ENCODE measurements at places on chromosomes 5 and 9. TPM values are rescaled to one million over a fixed set of nuclear protein-coding genes. Genes with fewer than 3 reads are reported as not detected.
A peak's percentile ranks its signal among the peaks of the same experiment; 100 is the strongest.

DNA sequence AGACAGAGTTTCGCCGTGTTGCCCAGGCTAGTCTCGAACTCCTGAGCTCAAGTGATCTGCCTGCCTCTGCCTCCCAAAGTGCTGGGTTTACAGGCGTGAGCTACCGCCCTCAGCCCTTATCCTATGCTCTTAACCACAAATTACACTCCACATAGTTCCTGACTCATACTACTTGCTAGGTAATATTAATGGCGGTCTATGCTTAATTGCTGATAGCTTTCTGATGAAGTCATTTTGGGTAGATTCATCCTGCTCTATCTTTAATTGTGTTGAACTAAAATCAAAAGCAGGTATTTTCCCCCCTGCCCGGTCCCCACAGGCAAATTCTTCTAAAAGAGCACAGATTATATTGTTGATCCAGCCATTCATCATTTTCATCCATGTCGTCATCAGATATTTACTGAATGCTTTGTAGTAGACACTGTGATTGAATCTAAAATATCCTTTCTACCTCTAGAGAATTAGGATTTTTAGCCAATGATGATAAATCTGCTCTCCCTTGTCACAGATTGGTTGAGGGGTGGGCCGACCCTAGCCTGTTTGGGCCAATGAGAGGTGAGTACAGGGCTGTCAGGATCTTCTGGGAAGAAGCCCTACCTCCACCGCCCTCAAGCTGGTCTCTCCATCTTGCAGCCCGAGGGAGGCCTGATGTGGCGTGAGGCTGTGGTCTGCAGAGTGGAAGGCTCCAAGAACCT is 144.8 kb downstream of the NR3C1 start:
- no peaks in the 10 kb centered on the region for H3K36me3 ChIP-seq
- H3K4me3 ChIP-seq, result no peak overlapping the region
- no peaks in the 10 kb centered on the region for H3K27me3 ChIP-seq

GRCh38 chr5:24222876-24223275 is 421.9 kb downstream of the CDH10 start:
- no peak for DNase-seq
- no peaks in the 10 kb centered on the region for H3K36me3 ChIP-seq
- no peaks in the 10 kb centered on the region for H3K27me3 ChIP-seq
- no peak overlapping the region for H3K4me3 ChIP-seq
- H3K4me1 ChIP-seq, result no peaks in the 10 kb centered on the region
- no peak overlapping the region for H3K27ac ChIP-seq

DNA sequence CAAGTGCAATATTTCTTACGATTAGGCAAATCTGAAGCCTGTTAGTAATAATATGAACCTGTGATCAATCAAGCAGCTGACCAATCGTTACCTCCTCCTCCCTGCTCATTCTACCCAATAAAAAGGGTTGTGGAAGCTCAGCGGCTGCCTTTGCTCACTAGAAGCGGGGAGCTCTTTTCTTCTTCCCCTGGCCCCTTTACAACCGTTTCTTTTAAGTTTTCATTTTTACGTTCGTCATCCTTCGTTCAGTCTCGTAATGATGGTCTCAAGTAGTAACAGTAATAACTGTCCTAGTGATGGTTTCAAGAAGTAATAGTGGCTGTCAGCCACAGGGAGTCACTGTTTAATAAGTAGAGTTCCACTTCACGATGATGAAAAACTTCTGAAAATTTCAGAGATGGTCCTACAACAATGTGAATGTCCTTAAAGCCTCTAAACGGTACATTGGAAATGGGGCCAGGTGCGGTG is 6.2 kb downstream of the UGT3A2 start:
- H3K27ac ChIP-seq, result no peak overlapping the region
- no peaks in the 10 kb centered on the region for H3K36me3 ChIP-seq
- DNase-seq, result no peak

- peak; percentile 77 for DNase-seq
- H3K4me3 ChIP-seq, result peak within 1 kb of the TSS; percentile 68
- no peaks in the 10 kb centered on the region for H3K27me3 ChIP-seq
- no peaks in the 10 kb centered on the region for H3K36me3 ChIP-seq
Measured at GRCh38 chr9:128203024-128203706, at the start of gene DNM1. Gene DNM1 (plus strand): TSS chr9:128203379. CDS start chr9:128203471, 92 bp downstream.

DNA sequence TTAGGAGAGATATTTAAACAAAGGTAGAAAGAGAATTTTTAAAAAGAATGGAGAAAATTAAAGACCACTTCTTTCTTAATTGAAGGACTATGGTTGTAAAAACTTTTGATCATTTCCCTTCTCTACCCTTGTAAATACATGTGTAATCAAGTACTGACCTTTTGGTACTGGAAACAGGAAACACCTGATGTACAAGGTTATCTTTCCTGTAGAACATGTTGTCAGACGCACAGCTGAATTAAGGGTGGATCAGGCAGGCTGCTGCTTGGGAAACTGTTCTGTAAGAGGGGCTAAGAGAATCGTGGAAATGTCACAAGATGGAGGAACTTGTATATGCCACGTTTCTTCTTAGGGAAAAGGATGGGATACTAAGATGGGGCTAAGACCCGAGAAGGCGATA is 341.6 kb downstream of the ZNF608 start:
- no peaks in the 10 kb centered on the region for H3K36me3 ChIP-seq
- H3K27me3 ChIP-seq, result no peaks in the 10 kb centered on the region
- H3K4me3 ChIP-seq, result no peak overlapping the region
- H3K4me1 ChIP-seq, result peaks cover 38% of the 10 kb centered on the region
- no peak for DNase-seq
- no peak overlapping the region for H3K27ac ChIP-seq

- peaks cover 14% of the 10 kb centered on the region for H3K4me1 ChIP-seq
- no peak overlapping the region for H3K27ac ChIP-seq
- H3K4me3 ChIP-seq, result no peak overlapping the region
- no peak for DNase-seq
- H3K36me3 ChIP-seq, result no peaks in the 10 kb centered on the region
- no peaks in the 10 kb centered on the region for H3K27me3 ChIP-seq
Measured at GRCh38 chr5:91264311-91265051, 118.6 kb downstream of the ARRDC3 start.

- H3K4me1 ChIP-seq, result no peaks in the 10 kb centered on the region
- DNase-seq, result no peak
Measured at GRCh38 chr5:80127116-80127552, 92.0 kb downstream of the THBS4 start.

MOB3B gene
- total RNA-seq, result 4.4 TPM

MLANA gene
- not detected for total RNA-seq

MED22 gene
- total RNA-seq, result 38.2 TPM

ABLIM3 gene
- total RNA-seq, result 111 TPM

All from PC-9 (cell line).